ENCODE measurements at places on chromosomes 4 and X.

GRCh38 chr4:47551682-47552081 is 66.6 kb downstream of the ATP10D start:
- DNase-seq: no peak

DNA sequence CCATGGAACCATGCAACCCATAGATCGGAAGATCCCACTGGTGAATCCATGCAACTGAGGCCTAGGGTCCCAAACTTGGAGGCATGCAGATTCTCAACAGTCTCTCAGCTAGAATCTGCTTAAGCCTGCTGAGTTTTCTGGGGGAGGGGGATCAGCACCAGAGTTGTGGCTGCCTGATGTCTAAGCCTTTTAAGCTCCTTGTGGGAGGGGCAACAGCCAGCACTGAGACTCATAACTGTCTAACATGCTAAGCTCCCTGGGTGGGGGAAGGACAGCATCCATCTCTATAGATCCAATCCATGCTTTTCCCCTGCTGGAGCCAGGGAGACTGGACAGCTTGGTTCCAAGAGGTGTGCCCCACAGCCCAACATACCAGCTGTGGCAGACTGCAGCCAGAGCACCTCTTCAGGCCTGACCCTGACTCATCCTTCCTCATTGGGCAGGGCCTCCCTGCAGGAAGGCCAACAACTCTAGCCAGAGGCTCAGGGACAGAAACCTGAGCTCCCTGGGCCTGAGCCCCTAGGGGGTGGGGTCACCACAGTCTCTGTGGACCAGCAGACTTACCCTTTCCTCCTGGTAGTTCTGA is 300.1 kb upstream of the SLC7A11 start:
- peak; percentile 95 for DNase-seq

DNA sequence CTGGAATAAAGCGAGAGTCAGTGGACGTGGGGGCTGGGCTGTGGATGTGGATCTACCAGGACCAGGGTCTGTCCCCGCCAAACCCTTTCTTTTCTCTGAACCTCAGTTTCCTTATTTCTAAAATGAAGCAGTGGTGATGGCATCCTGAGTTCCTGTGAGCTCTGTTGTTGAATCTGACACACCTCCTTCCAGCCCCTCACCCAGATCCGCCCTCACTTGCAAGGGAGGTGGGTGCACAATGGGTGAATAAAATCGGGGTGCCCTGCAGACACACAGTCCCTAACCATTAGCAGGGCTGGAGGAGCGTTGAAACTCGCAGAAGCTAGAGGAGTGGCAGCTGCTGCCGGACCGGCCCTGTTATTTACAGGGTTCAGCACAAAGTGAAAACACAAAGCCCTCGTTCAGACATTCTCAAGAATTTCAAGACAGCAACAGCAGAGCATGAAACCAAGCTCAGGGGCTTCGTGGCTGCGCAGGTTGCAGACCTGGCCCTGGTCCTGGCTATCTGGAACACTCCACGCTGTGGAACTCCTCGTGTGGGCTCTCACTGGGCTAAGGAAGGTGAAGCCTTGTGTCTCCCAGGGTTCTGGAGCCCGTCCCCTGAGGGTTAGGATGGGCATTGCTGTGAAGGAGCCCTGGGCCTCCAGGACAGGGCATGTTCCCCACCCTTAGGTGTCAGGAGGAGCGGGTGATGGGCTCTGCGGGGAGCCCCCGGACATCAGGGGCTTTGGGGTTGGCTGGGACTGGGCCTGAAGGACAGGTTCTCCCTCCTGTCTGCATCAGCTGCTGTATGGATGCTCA is 42.9 kb downstream of the PSAPL1 start:
- peak; percentile 4 for DNase-seq

DNA sequence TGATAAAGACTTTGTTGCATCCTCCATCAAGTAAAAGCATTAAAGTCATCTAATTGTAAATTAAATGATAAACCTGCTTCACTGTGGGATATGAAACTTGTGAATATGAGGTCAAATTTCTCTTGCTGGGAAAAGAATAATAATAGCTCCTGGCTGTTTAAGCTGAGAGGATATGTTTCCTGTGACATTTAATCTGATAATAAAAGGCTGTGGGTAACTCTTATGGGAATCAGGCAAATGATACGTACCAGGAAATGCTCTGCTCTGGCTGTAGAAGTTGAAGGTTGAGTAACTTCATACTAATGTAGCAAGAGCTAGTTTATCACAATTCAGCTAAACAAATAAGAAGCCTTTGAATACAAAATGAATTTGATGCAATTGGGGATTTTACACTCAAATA is 574.6 kb downstream of the RAPGEF2 start:
- no peak for DNase-seq

- no peak for DNase-seq
Measured at GRCh38 chr4:10983268-10983667, 298.7 kb upstream of the CLNK start.

- no peak for DNase-seq
Measured at GRCh38 chr4:189802884-189803283, 137.8 kb upstream of the FRG1 start.

- DNase-seq: no peak
Measured at GRCh38 chr4:38268837-38269236, 308.6 kb downstream of the PTTG2 start.

- no peak for DNase-seq
Measured at GRCh38 chr4:107552306-107552705, 167.7 kb downstream of the PAPSS1 start.

GRCh38 chr4:11455201-11455835 is 26.6 kb upstream of the HS3ST1 start:
- no peak for DNase-seq

GRCh38 chrX:129823115-129823514 is 20.6 kb downstream of the ZDHHC9 start:
- peak; percentile 49 for DNase-seq

DNA sequence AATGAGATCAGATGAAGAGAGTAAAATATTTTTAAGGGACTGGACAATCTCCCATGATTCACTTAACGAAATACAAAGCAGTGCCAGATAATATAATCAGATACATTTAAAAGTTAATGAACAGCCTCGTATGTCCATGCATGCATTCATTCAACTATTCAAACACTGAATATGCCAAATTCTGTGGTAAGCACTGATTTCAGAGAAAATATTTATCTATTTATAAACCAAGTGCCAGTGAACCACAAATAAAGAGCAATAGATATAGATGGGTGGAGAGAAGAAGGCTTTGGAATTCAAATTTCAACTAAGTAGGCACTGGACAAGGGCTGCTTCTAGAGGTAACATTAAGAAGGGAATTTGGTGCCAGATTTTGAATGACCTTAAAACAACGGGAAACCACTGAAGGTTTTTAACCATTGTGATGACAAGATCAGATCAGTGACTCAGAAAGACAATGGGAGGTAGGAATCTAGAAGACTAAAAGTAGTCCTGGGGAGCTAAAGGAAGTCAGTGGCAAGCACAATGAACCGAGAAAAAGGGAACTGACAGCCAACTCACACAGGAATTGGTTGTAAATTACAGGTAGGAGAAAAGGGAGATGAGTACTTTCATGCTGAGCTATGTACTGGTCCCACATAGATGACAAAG is 14.2 kb downstream of the ELOVL6 start:
- DNase-seq: no peak

All from WERI-Rb-1 (cell line).